GM03348 (cell line): ENCODE measurements at places on chromosomes 11 and 22.

DNA sequence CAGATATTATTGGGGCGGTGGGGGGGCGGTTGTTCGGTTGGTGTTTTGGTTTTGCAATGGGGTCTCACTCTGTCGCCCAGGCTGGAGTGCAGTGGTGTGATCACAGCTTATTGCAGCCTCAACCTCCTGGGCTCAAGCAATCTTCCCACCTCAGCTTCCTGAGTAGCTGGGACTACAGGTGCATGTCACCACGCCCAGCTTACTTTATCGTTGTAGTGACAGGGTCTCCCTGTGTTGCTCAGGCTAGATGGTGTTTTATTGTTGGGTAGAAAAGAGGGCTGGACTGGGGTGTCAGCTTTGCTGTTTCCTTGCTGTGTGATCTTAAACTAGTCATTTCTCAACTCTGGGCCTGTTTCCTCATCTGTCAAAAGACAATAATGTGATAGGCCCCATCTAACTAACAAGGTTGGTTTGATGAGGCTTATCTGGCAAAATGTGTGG lies 17.5 kb upstream of the MYH9 start:
- no peak for DNase-seq

DNA sequence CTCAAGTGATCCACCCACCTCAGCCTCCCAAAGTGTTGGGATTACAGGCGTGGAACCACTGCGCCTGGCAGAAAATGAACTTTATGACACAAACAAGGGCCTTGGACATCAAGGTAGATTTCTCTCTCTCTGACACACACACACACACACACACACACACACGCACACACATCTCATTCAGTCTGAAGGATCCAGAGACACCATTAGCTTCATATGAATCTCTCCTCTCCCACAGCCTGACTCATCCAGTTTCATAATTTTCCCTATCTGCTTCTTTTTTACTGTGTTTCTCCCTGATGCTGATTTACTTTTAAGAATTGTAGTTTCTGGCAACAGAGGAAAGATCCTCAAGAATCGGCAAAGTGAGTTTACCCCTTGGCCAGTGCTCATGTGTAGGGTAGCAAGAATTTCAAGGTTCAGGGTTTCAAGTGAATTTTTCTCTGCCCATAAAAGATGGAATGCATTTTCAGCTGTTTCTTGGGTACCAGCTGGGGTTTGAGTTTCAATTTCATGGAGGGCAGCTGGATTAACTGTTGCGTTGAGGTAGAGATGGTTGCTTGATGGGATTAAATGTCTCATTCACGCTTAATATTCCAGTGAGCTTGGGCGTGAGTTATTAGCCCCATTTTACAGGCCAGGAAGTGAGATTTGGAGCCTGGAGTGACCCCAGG lies 3.5 kb downstream of the MYO18B start:
- peak; percentile 72 for DNase-seq

DNA sequence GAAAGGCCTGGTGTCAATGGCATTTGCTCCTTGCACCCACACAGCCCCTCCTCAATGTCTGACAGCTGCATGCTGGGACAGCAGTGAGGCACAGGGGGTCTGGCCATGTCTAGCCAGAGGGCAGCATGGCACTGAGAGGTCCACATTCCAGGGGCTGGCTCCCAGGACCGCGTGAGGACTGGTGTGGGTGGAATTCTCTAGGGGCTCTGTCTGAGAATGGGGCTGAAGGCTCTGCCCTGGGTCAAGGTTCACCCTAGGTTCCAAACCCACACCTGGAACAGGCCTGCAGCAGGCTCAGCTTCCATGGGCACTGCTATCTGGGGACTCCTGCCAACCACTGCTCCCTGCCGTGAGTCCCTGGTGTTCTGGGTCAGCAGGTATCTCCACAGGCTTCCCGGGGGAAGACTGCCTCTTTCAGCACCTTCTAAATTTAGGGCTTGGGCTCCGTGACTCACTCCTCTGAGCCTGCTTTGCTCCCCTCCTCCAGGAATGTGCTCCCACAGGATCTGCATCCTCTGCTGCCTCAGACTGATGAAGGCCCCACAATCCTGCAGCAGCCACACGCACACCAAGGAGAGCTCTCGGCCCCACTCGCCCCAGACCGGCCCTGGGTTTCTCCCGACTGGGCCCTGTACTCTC lies 4.2 kb downstream of the STARD10 start:
- DNase-seq: peak; percentile 85

DNA sequence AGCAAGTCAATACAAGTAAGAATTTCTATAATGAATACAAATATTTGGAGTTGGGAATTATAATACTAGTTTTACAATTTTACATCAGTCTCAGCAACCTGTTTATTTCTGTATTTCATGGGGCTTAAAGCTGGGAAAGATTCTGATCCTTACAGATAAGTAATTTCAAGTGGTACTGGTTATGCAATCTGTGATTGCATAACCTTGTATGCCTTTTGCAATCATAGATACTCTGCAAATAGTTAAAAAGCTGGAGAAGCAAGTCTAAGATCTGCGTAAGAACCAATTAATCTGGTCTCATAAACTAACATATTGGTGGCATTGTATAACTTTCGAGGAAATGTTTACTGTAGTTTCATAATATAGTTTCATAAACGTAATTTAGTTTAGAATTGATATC lies 198.3 kb upstream of the PGR start:
- no peak for DNase-seq
